ENCODE measurements at places on chromosomes 6 and 20.
A peak's percentile ranks its signal among the peaks of the same experiment; 100 is the strongest.

DNA sequence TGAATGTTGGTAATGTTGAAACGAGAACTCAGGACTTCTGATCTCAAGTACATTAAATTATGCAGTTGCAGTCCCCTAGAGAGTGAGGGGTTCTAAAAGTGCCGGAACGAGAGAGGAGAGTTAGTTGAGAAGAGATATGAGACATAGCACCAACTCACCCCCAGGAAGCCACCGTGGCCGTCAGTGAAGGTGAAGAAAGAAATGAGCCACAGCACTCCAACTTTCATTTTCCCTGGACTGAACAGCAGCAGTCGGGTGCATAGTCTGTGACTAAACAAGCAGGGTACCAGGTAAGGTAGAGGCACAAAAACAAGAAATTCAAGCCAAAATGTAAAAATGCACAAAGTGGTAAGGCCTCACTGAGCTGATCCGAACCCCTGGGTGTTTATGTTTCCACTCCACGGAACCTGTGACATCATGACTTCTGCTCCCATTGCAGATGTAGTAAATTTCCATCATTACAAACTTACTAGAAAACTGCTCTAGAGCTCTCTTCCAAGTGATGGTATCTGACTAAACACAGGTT is 13.2 kb downstream of the ADGRF1 start:
- DNase-seq: no peak

- DNase-seq: peak; percentile 80
These were observed 8.8 kb upstream of the NDRG3 start for GRCh38 chr20:36754656-36755222.

DNA sequence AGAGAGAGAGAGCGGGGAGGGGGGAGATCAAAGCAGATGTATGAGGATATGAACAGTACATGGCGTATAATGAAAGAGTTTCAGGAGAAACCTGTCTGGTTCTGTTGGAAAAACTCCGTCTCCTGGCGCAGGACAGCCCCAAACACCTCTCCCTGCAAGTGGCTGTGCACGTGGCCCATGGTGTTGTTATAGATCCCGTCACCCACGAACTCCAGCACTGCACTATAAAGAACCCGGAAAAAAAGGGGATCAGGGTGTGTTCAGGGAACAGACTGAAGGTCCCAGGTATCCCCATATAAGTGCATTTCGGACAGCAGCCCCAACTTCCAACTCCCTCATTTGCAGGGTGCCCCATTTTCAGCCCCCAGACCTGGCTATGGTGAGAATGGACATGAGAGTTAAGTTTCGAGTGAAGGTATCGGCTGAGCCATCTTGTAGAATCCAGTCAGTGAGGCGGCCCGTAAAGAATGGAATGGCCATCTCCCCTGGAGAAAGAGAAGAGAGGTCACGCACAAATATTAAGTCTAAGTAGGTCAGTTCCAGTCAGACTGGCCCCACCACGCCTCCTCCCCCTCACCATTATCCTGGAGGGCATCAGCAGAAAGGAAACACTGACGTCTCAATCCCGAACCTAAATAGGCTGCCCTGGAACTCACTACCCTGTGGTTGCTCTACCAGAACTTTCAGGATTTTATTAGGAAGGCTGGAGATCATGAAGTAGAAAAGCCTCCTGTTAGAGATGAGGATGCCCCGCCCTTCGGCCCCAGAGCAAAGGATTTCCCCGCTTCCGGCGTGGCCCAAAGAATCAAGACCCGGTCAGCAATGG is 1.3 kb downstream of the TAP1 start:
- no peak for DNase-seq

DNA sequence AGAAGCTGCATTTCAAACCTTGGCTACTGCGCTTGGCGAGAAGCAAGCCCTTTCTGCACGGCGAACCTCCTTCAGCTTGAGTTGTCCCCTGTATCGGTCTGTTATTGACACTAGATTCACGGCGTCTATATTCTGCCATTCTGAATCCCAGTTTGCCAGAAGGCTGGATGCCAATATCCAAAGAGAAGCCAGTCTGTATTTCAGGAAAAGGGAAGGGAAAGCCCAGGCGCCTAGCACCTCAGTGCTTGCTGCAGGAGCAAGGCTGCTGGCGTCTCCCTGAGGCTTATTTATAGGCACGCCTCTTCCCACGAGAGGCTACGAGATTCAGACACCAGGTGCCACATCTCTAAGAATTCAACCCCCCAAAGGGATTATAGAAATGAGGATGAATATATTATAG is 89.6 kb upstream of the CDH4 start:
- peak; percentile 65 for DNase-seq

- no peak for DNase-seq
These were observed 132.7 kb upstream of the JAG1 start for GRCh38 chr20:10806539-10806938.

- no peak for DNase-seq
These were observed 18.8 kb downstream of the ESF1 start for GRCh38 chr20:13765868-13766416.

- no peak for DNase-seq
These were observed 9.2 kb downstream of the DTNBP1 start for GRCh38 chr6:15653581-15653980.

DNA sequence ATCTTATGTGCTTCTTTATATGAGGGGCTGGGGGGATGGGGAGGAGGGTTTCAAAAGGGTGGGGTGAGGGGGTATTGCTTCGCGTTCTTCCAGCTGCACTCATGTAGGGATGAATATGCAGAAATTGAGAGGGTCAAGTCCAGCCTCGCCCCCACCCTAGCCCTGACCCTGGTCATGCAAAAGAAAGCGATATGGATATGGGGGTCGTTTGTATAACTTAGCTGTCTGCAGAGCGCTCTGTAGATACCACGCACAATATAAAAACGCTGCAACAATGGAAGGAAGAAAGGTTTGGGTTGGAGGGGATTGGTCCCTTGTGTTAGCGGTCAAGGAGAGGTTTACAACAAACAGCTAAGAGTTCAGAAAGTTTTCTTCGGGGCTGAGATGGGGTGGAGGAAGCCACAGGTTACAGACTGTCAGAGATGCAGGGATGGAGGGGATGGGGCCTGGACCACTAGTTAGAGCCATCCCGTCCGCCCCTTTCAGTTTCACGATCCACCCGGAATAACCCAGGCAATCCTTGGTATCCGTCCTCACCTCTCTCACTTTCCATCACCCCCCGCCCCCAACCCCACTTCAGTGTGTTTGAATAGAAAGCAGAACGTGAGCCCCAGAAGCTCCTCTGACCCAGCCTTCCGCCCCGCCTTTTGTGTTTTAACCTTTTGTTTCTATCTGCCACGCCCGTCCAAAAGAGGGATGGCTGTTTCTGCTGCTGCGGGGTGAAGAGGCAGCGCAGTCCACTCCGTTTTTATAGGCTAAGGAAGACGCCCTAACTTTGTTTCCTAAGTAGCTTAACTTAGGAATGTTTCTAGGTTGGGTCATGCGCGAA is 73.5 kb downstream of the SOX4 start:
- DNase-seq: no peak

- no peak for DNase-seq
These were observed 397.1 kb downstream of the ARHGAP18 start for GRCh38 chr6:129312880-129313279.

GRCh38 chr6:19175023-19175422 is 662.1 kb upstream of the ID4 start:
- DNase-seq: peak; percentile 6

DNA sequence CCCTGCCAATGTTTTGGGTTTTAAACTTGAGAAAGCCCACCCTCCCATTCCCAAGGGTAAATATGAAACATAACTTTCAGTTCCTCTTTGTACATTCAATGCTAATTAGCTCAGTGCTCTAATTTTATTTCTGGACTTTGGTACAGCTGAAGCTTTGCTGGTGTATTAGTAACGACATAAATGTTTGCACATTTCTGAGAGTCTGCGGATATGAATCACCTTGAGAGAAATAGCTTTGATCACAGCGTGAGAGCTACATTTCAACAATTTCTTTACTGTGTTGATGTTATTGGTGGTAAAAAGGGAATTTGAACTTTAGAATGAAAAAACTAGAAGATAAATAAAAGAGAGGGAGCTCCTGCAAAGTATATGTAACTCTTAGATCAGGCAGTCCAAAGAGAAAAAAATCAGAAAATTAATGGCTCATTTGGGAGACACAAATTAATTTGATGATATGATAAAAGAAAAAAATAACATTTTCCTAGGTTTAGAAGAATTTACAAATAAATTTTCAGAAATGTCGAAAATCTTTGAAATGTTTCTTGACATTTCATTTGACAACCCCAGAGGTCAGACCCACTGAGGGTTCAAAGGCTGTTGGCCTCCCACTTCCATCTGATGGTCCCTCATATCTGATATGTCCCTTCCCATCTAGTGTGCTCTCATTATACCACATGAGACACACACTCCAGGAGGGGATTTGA is 38.5 kb upstream of the CAP2 start:
- no peak for DNase-seq

DNA sequence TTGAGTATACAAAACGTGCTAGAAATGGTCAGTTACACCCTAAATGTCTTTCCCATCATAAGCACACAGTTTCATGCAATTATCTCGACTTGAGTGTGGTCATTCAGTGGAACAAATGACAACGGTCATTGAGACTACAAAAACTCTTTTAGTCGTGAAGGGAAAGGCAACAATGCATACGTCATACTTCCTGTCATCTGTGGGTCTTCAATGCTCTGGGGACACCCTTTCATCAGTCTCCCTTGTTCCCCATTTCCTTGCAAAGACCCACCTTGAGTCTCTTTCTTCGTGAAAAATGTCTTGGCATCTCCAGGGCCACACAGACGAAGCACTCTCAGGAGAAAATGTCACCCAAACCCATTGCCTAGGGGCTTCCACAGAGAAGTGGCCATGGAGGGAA is 238.5 kb downstream of the GMPR start:
- no peak for DNase-seq

DNA sequence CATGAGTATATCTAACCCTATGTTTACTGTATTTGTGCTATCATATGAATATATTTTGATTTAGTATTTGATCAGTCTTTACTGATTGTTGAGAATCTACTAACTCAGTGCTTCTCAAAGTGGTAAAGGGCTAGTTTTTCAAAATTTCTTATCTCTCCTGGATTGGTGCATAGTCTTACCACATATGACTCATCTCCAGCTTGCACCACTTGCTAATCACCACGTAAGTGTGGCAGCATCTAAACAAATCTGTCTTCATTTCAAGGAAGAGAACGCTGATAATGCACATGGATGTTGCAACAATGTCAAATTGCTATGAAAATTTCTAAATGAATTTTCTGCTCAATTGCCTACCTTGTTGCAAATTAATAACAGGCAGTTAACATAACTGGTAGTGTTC is 299.5 kb downstream of the PAX1 start:
- no peak for DNase-seq

GRCh38 chr6:79981652-79982051 is 22.8 kb upstream of the TTK start:
- no peak for DNase-seq

- no peak for DNase-seq
These were observed 200.2 kb upstream of the ZNF217 start for GRCh38 chr20:53793783-53794383.

DNA sequence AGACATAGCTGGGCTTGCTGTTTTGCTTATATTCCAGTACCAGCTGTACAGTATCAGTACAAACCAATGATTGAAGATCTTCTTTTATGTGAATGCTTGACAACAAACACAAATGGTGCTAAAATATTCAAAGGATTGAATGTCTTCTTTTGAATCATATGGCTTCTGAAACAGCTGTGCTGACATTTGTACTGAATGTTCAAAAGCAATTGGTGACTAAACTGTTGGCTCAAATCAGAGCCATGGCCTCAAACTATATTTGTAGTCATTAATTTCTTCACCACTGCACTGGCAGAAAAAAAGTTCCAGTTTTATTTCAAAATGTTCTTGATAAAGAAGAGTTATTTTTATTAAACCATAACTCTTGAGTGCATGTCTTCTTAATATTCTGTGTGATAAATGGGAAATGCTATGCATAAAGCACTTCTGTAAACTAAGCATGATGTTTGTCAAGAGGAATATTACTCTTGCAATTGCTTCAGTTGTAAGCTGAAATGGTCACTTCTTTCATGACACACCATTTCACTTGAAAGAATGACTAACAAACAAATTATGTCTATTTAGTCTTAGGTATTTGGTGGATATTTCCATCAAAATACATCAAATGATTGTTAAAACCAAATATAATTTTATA is 45.9 kb upstream of the CENPW start:
- DNase-seq: no peak

- no peak for DNase-seq
These were observed 120.3 kb upstream of the SASH1 start for GRCh38 chr6:148222376-148222775.

GRCh38 chr20:45835825-45836224 is 2.2 kb downstream of the SNX21 start:
- DNase-seq: no peak

DNA sequence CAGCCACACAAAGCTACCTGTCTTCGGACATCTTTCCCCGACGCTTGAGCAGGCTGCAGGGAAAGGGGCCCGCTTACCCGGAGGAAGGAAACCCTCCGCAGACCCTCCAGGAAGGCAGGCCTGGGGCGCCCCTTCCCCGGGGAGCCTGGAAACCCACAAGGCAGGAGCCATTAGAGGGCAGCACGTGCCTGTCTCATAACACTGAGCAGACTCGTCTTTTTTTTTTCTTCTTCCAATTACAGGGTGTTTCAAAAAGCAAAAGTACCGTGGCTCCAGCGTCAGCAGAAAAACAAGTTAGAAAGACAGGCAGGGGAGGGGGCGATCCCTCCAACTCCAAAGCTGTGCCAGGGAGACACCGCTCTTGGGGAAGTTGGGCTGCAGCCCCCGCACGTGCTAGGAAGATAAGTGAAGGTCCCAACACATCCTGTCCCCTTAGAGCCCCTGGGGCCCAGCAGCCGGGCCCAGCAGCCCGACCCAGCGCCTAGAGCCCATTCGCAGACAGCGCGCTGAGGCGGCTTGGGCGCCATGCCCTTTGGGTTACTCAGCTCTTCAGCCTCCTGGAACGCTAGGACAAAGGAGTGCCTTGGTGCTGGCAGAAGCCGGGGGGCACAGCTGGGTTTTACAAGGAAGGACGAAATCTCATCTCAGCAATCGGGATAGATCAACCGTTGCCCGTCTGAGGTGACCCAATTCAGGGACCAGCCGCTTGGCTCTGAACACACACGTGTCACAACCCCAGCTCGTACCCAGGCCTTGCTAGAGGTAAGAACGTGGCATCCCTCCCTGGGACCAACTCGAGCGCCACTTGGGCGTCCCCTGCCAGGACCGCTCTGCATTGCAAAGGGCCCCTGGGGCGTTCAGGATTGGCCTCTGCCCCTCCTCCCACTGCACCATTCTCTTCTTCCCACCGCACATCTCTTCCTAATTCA is 136.3 kb downstream of the LY86 start:
- DNase-seq: peak; percentile 51

GRCh38 chr20:34180460-34181120 is 60.6 kb upstream of the ASIP start:
- DNase-seq: no peak

DNA sequence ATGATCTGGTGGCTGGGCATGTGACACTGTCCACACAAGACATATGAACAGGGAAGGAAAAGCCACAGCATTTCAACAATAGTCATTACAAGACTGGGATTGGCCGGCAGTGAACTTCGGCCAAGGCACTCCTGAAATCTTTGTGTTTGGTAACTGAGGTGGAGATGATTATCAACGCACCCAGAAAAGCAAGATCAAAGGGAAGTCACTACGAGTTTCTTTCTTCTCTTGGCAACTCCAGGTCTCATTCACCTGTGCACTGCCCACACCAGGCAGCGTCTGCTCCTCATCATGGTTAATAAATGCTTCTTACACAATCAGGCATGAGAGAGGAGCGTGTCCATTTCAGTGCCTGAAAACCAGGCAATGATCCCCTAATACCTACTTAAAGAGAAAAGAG is 20.5 kb upstream of the FOXC1 start:
- DNase-seq: no peak
